ENCODE measurements at places on chromosomes 7 and 10.
A peak's percentile ranks its signal among the peaks of the same experiment; 100 is the strongest.

- DNase-seq, result no peak
Observed at GRCh38 chr10:11272915-11273389, 255.3 kb downstream of the CELF2 start.

GRCh38 chr7:70237831-70238575 lies 639.7 kb downstream of the AUTS2 start:
- DNase-seq, result no peak

DNA sequence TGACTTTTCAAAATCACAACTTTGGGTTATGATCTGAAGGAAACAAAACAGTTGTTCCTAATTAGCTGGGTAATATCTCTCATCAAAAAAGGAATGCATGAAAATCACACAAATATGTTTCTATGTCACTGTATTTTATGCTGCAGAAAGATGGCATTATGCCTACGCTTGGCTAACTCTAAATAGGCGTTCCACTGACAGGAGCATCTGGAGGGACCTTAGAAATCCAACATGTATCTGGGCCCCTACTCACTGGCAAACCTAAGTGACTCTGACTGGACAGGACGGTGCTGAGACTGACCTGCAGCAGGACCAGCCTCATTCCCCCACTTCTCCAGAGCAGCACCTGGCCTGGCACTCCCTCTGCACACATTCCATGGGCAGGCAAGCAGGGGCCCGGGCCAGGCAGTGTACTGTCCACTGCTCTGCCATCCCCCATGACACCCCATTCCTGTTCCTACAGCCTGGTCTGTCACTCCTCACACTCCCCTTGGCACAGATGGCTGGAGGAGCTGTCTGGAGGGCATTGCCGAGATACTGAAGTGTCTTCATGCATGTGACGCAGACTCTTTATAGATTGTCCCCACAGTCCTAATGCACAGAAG lies 2.6 kb upstream of the MYL7 start:
- no peak for DNase-seq

GRCh38 chr10:28432210-28432676 lies 100.7 kb upstream of the WAC start:
- peak; percentile 73 for DNase-seq

DNA sequence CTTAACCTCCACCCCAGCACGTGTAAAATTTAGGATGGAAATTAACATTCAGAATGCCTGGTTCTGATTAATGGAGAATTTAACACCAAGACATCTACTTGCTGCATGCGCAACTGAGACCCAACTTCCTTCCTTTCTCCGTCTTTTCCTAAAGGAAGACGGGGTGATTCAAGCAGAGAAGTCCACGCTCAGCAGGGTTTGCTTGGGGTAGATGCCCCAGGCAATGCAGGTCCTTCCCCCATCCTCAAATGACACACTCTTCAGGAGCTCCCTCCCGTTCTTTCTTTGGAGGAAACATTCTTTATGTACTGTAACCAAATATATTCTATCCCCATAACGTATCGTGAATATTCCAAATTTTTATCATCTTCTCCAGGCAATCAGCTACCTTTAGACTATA lies 47.0 kb downstream of the FAM171A1 start:
- DNase-seq, result no peak

GRCh38 chr10:72370201-72370722 lies 15.5 kb upstream of the DNAJB12 start:
- no peak for DNase-seq

GRCh38 chr10:120539076-120539475 lies 82.0 kb downstream of the PLPP4 start:
- DNase-seq, result no peak

GRCh38 chr10:99782447-99783286 lies at the start of gene ABCC2:
TSS of gene ABCC2 (plus strand) at chr10:99782640. CDS start at chr10:99782845, 205 bp downstream.
- no peak for DNase-seq

- no peak for DNase-seq
Observed at GRCh38 chr7:94561841-94562514, 52.4 kb downstream of the CASD1 start.

- DNase-seq, result no peak
Observed at GRCh38 chr7:135509589-135509838, 388 bp downstream of the CNOT4 start.

- no peak for DNase-seq
Observed at GRCh38 chr7:104929921-104930320, 84.1 kb upstream of the KMT2E start.

DNA sequence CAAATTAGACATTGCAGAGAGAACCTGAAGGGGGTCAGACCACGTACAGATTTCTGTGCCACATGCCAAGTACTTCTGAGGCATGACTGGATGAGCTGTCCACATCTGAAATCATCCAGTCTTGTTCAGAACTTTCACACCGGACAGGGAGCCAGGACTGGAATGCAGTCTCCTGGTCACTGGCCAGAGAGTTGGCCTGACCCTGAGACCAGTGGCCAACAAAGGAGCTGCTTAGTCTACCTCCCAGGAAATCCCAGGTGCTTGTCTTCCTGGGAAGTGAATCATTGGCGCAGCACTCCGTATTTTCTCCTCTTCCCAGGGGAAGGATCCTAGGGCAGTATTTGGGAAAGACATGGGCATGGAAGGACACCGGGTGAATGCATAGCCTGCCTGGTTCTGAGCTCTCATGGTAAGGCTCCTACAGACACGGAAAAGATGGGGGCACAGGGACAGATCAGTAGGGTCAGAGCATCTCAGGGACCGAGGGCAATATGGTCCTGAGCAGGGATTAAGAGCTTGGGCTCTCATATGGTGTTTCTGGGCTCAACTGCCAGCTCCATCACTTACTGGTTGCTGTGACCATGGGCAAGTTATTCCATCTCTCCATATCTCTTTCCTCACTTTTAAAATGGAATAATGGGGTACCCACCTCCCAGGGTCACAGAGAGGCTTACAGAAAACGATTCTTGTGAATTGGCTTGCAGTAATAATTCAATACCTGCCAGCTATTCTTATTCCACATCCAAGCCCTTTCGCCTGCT lies 1.3 kb upstream of the SCD start:
- no peak for DNase-seq

GRCh38 chr7:106572394-106573124 lies 88.4 kb downstream of the CCDC71L start:
- no peak for DNase-seq

- no peak for DNase-seq
Observed at GRCh38 chr10:119285495-119286267, 78.3 kb downstream of the GRK5 start.

GRCh38 chr10:123995461-123996131 lies 97.8 kb downstream of the CHST15 start:
- peak; percentile 79 for DNase-seq

Measured in muscle of back (tissue), 13 donors.